ENCODE measurements at places on chromosomes 7 and 10. TPM values are rescaled to one million over a fixed set of nuclear protein-coding genes. Genes with fewer than 3 reads are reported as not detected.

Gene ZC3HAV1L
- total RNA-seq, result 20.2 TPM

Gene ASB15
- total RNA-seq, result not detected

Gene ELAPOR2
- total RNA-seq, result 8.9 TPM

Gene SPDYE2
- total RNA-seq, result not detected

Gene CALHM3
- total RNA-seq, result not detected

Gene IFIT1B
- not detected for total RNA-seq

Gene TMEM130
- 0.30 TPM for total RNA-seq

Gene CBX3
- total RNA-seq, result 110 TPM

Gene ECD
- 24.1 TPM for total RNA-seq

Gene THSD7A
- 0.30 TPM for total RNA-seq

Gene HOXA11
- total RNA-seq, result 13.2 TPM

Gene SPDYE9
- total RNA-seq, result not detected

Gene GPR26
- not detected for total RNA-seq

Gene PDSS1
- total RNA-seq, result 3.6 TPM

Gene TAS2R5
- 1.2 TPM for total RNA-seq

Gene ABHD11
- total RNA-seq, result 4.5 TPM

Gene ANK3
- total RNA-seq, result 27.5 TPM

Gene EBLN1
- total RNA-seq, result not detected

Gene NUDT1
- 11.2 TPM for total RNA-seq

Gene FRAT2
- total RNA-seq, result 2.7 TPM

Gene OR9A2
- not detected for total RNA-seq

Gene CXCL12
- 5.6 TPM for total RNA-seq

Gene OR2A1
- total RNA-seq, result under 0.01 TPM

Gene RNF133
- 0.74 TPM for total RNA-seq

Gene AGR3
- total RNA-seq, result not detected

Gene GPRIN2
- total RNA-seq, result not detected
